ENCODE measurements at places on chromosomes 11 and 22.

GRCh38 chr11:70736461-70736860, 338.1 kb downstream of the CTTN start:
- no peak for DNase-seq

- DNase-seq: peak; percentile 43
These were observed 5.3 kb downstream of the TNNT3 start for GRCh38 chr11:1924646-1925372.

DNA sequence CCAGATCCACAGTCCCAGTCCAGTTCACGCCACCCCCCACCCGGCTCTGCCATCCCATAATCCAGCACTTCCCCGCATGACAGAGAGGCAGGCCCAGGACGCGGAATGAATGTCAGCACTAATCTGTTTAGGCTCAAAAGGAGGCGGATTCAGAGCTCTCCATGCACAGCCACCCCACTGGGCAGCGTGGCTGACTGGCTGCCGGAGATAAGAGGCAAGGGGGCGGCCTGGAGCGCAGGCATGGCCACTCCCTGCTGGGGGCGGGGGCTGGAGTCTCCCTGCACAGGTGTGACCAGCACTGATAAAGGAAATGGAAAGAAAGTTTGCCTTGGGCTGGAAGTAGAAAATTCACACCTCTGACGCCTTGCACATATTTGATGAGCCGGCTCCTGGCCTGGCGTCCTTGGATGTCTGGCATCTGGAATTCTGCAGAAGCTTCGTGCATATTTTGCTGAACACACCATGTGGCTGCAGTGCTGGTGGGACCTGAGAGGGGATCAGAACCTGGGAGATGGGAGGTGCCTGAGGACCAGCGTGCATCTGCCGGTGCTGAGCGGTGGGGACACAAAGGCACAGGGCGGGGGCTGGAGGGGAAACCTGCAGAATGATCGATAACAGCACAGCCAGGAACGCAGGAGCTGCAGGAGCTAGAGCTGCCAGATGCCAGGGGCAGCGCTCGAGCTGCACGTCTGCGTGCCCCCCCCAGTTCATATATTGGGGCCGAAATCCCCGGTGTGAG, 344.4 kb downstream of the CTTN start:
- no peak for DNase-seq

- no peak for DNase-seq
These were observed 25.0 kb upstream of the LDHA start for GRCh38 chr11:18369398-18369797.

- DNase-seq: no peak
These were observed 1.4 kb downstream of the AIFM3 start for GRCh38 chr22:20968281-20968977.

- DNase-seq: no peak
These were observed 71.8 kb downstream of the CTTN start for GRCh38 chr11:70470127-70470526.

DNA sequence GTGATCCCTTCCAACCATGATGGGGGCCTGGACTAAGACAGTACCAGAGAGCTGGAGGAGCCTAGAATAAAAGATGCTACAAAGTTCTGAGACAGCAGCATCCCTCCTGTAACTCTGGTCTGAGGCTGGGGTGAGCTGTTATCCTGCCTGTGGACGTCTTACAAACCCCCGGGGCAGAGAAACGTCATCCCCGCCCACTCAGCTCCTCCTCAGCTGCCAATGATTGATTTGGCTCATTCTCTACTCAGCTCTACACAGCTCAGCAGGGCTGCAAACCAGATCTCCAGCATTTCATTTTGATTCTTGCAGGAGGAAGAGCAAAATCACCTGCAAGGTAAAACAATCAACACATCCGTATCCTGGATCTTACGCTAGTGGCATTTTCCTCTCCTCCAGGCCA, 55.5 kb downstream of the CSNK2A3 start:
- DNase-seq: no peak

DNA sequence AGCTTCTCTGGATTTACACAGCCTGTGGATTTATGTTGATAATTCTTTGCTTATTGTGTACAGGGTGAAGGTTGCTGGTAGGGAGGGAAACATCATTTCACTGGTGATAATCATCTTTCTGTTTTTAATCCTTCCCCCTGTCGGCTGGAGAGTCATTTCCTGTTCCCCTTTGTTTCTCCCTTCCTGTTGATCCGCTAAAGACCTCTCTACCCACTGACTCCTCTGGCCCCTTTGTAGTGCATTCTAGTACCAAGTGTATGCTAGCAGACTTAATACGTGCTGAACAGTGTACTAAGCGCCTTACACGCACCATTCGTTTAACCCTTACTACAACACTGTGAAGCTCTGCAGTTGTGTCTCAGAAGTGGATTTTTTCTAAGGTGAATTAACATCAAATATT, 19.0 kb upstream of the OR9Q1 start:
- no peak for DNase-seq

DNA sequence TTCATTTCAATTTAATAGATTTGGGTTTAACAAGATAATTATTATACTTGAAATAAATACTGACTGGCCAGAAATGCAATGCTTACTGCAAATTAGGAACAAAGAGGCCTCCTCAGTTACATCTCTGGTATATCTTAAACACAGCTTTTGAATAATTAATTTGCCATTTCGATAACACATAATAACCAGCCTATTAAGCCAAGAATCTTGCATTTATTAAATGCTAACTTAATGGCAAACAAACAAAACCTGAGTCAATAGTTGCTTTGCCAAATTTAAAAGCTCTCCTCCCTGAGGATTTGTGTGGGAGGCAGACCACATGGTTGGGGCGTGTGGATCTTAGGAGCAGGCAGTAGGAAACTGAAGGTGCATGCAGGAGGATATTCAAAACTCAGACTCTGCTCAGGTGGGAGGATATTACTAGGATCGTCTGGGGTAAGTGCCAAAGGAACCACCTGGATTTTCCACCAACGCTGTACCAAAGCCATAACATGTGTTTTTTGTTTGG, 17.9 kb upstream of the FJX1 start:
- no peak for DNase-seq

DNA sequence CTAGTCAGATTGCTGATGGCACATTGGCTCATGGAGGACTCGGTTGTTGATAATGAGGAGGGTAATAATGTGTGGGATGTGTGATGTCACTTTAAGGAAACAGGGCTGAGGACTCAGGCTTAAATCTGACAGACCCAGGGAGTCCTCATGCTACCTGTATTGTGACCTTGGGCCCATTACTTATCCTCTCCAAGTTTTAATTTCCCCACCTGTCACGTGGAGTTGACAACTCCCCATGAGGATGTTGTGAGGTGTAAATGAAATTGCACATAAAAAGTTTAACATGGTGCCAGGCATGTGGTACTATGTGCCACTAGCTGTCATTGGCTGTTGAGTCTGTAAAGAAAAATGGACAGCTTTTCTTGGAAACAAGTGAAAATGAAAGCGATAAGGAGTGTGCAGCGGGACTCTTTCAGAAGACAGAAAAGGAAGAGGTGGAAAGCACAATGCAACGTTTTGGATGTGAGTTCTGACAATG, 15.3 kb downstream of the IL10RA start:
- DNase-seq: no peak
